ENCODE measurements at places on chromosomes 12 and 14.

DNA sequence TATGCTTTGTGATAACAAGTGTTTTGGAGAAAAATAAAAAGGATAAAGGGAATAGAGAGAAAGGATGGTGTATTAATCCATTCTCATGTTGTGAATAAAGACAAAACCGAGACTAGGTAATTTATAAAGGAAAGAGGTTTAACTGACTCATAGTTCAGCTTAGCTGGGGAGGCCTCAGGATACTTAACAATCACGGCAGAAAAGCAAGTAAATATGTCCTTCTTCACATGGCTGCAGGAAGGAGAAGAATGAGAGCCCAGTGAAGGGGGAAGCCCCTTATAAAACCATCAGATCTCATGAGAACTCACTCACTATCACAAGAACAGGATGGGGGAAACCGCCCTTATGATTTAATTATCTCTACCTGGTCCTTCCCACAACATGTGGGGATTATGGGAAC is 18.1 kb upstream of the C12orf42 start:
- DNase-seq: no peak

DNA sequence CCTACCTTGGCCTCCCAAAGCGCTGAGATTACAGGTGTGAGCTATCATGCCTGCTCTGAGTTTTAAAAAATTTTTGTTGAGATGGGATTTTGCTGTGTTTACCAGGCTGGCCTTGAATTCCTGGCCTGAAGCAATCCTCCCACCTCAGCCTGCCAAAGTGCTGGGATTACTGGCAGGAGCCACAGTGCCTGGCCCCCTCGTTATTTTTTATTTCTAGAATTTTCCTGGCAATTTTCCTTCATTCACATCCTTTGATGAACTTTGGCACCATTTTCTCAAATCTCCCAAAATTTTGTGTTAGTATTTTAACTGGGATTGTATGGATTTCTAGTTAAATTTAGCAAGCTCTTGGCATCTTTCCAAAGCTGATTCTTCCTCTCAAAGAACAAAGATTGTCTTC is 24.6 kb upstream of the SCARB1 start:
- DNase-seq: no peak

DNA sequence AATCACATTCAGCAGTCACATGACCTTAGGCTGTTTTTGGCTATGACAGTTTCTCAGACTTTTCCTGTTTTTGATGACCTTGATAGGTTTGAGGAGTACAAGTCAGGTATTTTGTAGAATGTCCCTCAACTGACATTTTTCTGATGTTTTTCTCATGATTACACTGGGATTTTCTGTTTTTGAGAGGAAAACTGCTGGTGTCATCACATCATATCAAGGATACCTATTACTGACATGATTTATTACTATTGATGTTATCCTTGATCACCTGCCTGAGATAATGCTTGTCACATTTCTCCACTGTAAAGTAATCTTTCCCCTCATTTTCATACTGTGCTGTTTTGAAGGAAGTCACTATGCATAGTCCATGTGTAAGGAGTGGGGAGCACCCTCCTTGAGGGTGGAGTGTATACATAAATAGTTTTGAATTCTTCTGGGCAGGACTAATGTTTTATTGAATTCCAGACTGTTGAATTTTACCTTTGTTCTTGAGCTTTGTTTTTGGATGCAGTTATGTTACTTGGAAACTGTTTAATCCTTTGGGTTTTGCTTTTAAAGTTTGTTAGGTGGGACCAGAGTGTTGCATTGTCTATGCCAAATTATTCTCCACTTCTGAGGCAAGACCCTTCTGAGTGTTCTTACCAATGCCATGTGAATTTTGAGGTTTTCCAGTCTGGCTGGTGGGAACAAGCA is 444.5 kb upstream of the FAR2 start:
- DNase-seq: no peak

DNA sequence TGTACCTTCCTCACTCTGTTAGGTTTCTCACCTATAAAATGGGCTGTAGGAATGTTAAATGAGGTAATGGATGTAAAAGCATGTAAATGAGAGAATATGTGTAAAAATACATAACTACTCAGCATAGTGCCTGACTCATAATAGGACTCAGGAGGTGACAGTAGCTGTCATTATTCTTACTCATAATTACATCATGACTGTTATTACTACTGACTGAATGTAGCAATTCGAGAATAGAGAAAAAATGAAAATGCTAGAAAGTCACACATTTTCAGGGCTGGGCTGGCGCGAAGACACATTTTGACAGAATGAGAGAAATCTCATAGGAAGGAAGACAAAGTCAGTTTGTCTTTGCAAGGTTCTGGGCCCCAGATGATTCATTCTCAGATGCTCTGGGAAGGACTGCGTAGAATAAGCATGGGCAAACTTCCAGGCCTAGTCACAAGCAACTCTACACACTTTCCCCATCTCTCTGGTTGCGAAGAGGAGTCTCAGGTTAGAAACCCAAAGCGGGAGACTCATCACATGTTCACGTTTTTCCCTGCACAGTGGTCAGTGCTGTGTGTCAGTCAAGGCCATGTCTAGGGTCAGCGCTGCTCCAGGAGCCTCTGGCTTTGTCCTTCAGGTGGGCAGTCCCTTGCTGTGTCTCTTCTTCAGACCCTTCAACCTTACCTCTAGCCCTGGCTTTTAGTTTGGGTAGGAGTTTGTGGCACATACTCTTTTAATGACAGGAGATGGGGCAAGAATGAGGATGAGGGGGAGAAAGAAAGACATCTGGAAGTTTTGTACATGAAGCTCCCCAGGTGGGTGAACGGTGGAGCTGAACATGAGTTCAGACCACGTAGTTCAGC is 8.4 kb downstream of the GPRC5A start:
- DNase-seq: peak; percentile 57

GRCh38 chr14:92936085-92936484 is 13.1 kb downstream of the CHGA start:
- no peak for DNase-seq

DNA sequence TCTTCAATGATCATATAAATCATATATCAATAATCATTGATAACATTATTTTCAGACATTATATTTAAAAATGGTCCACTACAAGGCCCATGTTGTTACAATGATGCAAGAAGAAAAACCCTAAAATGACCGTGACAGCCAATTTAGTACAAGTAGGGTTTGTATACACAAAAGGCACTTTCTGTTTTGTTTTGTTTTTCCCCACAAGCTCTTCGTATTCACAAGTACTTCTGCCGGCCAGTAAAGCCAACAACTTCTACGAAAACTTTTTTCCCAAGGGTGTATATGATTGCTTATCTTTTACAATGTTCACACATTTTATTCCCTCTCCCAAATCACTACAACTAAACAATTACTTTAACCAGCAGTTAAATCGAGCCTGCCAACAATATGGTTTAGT is 9.6 kb downstream of the PTPRB start:
- no peak for DNase-seq

GRCh38 chr12:94650143-94651056 is at the start of gene TMCC3:
Gene TMCC3, minus strand, starts transcription at chr12:94650557. Its CDS starts 127 bp downstream, at chr12:94650430.
- peak; percentile 7 for DNase-seq

DNA sequence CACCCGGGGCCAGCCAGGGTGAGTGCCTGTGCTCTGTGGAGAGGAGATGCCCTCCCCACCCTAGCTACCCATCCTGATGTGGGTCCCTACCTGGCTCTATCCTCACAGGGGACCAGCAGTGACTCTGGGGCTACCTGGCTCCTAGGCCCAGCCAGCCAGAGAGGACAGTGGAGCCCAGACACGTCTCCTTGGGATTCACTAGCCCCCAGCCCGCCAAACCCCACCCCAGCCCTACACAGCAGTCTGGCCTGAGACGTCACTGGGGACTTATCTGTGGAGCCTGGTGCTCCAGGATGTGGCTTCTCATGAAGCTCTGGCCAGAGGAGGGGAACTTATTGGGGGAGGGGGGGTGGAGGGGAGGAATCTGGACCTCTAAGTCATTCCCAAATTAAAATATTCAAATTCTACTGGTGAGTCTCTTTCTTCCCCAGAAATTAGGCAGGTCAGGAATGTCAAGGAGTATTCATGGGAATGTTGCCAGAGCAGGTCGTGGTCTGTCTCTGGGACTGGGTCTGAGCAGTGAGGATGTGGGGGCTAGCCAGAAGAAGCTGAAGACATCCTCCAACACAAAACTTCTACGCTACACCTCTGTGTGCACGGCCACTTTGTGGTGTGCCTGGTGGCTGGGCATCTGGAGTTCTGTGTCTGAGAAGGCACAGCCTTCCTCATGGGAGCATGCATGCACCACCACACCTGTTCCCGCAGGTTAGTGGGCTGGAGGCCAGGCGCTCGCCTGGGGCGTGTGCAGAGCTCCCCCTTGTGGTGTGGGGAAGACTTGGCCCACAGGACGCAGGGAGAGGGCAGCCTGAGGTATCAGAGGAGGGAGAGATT is 2.7 kb downstream of the CMTM5 start:
- peak; percentile 35 for DNase-seq

DNA sequence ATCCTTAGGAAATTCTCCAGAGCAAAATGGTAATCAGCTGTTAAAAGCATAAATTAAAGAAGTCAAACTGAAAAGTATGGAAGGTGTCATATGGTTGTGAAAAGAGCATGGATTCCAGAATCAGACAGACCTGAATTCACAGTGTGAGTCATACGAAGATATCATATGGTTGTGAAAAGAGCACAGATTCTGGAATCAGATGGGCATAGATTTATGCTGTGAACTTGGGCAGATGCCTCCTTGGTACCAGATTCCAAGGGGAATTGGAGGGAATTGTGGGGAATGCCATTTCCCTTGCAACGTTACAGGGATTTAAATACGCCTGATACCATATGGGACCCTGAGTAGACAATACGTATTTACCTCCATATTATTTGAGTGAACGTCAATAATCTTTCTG is 183.7 kb downstream of the GALC start:
- DNase-seq: no peak

- no peak for DNase-seq
These were observed 104.6 kb upstream of the ATF1 start for GRCh38 chr12:50659260-50659659.

DNA sequence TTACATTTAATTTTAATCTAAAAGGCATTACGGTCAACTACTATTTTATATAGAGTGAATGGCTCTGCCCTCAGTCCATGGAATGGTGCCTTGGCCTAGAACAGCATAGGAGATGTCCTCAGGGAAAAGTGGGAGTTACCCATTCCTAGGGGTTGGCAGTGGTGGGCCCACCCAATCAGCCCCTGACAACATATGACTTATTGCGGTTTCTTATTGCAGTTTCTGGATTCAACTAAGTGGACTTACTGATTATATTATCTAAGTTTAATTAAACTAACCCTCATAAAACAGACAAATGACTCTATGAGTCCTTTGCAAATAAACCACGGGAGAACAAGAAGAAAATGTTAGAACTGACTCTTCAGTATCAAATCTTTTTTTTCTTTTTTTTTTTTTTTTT is 2.3 kb upstream of the PPP2R5E start:
- DNase-seq: no peak

- no peak for DNase-seq
These were observed 1.4 kb upstream of the DNAJC22 start for GRCh38 chr12:49345051-49345824.

GRCh38 chr12:16602412-16602811 is 3.5 kb downstream of the LMO3 start:
- DNase-seq: no peak

DNA sequence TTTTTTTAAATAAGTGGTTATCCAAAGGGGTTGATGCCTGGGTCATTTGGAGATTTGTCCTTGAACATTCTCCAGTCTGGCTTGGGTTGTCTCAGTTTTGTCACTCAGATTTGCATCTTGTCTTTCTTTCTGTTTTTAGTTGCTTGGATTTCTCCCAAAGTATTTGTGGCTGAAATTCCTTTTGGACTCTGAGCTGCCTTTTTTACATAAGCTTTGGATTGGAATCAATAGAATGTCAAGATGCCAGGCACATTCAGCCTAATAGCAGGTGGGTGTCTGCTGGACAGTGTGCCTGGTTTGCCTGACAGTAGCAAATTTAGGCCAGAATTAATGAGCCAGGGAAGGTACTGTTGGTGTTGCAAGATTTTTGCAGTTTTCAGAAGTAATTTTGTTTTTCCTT is 50.0 kb downstream of the FLRT2 start:
- no peak for DNase-seq

DNA sequence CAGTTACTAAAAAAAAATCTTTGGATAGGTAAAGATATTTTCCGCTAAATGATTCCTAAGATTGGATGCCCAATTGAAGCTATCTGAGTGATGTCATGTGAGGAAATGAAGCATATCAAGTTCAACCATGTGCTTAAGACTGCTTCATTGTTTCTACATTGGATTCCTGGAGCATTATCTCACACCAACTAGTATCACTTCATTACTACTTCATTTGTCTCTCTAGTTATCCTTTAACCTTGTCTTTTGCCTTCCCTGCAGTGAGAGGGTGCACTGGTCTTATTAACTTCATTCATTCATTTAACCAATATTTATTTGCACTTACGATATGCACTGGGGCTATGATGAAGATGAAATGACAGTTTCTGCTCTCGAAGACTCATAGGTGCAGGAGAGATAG is 198.1 kb downstream of the SLC38A4 start:
- no peak for DNase-seq
